Stimulated activated effector memory CD8-positive, alpha-beta T cell treated with anti-CD3 and anti-CD28 coated beads, Interleukin-12 subunit alpha, Interleukin-12 subunit beta, amount 100 ng/mL, for 72 hours (primary cell): ENCODE measurements at places on chromosomes 3 and 15.

DNA sequence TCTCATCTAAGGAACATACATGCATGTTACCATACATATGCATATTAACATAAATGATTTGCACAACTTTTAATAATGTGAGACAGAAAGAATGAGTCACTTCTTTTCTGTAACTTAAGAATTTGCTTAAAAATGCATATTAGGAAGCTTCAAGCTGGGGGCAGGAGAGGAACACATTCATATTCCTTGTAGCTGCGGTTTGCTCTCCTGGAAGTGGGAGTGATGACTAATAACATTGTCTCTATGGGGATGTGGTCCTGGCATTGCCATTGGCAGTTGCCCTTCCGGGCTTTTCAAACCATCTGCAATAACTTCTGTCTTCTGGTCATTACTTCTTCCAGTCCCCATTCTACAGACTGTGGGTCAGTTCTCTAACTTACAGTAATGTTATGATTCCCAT, 15.6 kb downstream of the CHST2 start:
- DNase-seq: no peak

DNA sequence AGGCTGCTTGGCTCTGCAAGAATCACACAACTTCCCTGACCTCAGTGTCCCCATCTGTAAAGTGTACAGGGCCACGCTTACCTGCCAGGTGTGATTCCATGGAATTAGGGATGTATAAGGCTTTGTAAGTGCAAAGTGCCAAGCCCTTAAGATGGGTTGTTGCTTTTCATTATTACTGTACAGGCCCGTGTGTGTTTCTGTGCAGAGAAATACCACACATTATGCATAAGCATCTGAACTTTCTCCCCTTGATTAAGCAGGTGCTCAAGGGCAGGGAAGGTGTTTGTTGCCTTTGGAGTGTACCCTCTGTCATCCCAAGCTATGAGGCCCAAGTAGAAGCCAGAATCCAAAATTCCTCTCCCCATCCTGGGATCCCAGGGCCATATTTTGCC, 13.6 kb upstream of the HRH1 start:
- DNase-seq: no peak

DNA sequence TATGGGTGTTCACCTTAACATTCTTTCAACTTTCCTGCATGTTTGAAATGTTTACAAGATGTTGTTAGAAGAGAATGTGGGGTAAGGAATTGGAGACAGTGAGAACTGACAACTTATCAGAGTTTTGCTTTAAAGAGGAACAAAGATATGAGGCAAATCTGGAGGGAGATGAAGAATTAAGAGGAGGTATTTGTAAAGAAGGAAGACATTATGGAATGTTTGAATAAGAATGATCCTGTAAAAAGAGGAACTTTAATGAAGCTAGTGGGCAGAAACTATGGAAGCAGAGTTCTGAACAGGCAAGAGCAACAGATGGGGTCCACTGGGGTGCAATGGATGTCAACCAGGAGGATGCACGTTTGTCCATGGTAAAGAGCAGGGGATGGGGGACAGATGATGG, 27.7 kb downstream of the PLD1 start:
- DNase-seq: no peak

- no peak for DNase-seq
Observed at GRCh38 chr3:55716044-55716443, 228.9 kb upstream of the WNT5A start.

DNA sequence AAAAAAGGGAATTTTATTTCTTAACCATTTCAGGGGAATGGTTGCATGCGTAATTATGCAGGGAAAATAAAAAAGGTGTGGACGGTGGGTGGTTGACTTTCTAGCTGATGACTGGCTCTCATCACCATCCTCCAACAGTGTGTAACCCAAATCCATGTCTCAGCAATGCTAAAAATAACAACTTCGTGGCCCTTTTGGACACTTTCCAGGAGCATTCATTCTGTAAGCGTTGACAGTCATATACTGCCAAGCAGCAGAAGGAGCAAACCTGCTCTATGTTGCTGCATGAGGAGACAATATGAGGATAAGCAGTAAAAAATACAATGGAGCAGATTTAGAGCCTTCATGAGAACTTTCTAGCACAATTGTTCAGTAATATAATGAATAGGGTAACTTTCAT, 189.1 kb downstream of the ANXA2 start:
- DNase-seq: no peak
